ENCODE measurements at places on chromosomes 5 and 9. TPM values are rescaled to one million over a fixed set of nuclear protein-coding genes. Genes with fewer than 3 reads are reported as not detected.

The IL17B gene
- 1.6 TPM for total RNA-seq

The SPATA31C1 gene
- total RNA-seq, result not detected

The CDH10 gene
- total RNA-seq, result not detected

The AQP7 gene
- total RNA-seq, result 1.3 TPM
